ENCODE measurements at places on chromosomes 1 and 21. TPM values are rescaled to one million over a fixed set of nuclear protein-coding genes. Genes with fewer than 3 reads are reported as not detected.
A peak's percentile ranks its signal among the peaks of the same experiment; 100 is the strongest.

DNA sequence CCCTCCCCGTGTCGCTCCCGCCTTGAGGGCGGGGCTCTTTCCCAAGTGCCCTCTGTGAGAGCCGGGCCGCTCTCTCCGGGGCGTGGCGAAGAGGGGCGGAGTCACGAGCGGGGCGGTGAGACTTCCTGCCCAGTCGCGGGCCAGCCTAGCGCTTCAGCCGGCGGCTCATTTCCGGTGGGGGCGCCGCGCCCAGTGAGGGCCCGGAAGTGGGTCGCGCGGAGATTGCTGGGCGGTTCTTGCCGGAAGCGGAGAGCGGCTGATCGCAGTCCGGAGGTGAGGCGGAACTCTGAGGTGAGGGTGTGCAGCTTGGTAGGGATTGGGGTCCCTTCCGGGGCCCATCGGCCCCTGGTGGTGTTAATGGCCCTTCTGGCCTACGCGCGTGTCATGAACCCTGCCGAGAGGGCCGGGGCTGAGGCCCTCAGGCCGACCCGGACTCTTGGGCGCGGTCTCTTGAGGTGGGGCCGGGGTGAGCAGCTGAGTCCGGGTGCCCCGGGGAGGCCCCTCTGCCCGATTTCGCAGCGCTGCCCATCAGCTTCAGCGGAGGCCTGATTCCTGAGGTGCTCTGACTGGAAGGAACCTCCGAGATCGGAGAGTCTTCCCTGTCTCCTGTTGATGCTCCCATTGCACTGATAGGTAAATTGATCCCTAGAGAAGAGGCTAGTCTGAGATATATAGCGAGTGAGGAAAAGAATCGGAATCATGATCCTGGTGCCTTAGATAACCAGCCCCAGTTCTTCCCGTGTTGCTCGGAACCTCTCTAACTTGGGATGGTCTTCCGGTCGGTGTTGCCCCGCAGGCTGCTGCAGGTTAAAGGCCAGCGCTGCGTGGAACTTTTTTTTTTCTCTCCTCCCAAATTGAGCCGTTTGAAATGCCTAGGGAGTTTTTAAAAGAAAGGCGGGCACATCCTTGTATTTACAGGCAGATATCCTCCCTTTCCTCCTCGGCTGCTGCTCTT lies at the start of gene CAP1:
Gene CAP1, plus strand, starts transcription at position 219 of the 955 bp plus-strand sequence. CDS start 18,618 bp downstream, outside the sequence.
- peak; percentile 91 for DNase-seq

DNA sequence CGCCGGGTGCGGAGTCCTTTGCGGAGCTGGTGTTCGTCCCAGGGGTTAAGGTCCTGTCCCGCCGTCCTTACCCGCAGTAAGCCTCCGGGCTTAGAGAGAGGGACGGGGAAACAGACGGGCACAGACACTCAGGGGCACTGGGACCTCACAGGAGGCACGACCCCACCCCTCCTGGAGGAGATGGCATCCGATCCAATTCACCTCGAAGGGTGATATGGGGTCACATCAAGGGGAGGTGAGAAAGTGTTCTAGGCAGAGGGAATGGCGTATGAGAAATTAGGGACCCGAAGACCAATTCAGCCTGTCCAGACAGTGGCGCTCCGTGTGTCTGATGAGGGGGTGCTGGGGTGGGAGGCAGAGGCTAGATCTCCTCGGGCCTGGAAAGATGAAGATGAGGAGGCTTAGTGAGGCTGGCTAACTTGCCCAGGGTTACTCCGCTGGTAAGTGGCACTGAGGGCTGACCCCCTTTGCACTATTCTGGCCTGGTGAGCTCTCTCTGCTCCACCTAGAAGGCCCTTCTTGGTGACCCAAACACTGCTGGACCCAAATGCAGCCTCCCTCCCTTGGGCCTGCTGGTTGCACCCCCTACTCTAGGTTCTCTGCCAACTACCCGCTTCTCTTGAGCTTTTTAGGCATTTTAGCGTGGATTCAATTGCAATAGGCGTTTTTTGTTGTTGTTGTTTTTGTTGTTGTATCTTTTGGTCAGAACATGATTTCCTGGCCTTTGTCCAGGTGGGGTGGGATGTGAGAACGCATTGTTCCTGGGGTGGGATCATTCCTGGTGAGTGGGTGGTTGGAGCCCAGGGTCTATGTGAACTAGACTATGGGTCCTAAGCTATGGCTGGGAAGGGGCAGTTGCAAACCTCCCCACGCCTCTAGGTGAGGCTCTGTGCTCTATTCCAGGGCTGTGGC lies 12.3 kb downstream of the BTBD19 start:
- no peak for DNase-seq

DNA sequence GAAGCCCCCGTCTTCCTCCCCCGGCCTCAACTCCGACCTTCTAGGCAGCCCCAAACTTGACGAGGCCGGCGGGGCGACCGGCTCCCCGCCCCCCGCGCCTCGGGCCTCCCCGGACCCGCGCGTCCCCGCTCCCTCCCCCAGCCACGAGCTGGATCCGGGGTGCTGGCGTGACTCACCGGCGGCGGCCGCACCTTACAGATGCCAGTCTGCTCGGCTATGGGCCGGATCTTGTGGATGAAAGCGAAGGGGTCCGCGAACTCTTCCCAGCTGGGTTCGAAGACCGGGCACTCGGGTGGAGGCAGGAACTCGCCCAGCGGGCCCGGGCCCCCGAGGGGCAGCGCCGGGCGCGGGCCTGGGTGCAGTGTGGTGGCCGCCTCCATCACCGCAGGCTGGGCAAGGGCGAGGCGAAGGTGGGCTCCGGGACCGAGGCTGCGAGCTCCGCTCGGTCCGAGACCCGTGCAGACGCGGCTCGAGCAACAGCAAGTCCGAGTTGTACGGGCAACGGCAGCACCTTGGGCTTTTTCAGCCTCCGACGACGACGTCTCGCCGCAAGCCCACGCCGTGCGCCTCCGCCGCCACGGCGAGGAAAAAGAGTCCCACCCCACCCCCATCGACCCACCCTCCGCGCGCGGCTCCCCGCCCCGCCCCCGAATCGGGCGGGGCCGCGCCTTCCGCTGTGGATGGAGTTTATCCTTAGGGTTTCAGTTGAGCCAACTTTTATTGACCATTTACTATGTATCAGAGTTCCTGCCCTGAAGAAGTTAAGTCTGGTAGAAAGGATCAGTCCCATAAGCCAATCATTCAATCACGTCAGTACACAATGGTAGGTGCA lies at the start of gene KDM5B:
Gene KDM5B, minus strand, starts transcription at position 496 of the 832 bp plus-strand sequence. Its CDS starts 116 bp downstream, at position 380.
- DNase-seq = no peak

DNA sequence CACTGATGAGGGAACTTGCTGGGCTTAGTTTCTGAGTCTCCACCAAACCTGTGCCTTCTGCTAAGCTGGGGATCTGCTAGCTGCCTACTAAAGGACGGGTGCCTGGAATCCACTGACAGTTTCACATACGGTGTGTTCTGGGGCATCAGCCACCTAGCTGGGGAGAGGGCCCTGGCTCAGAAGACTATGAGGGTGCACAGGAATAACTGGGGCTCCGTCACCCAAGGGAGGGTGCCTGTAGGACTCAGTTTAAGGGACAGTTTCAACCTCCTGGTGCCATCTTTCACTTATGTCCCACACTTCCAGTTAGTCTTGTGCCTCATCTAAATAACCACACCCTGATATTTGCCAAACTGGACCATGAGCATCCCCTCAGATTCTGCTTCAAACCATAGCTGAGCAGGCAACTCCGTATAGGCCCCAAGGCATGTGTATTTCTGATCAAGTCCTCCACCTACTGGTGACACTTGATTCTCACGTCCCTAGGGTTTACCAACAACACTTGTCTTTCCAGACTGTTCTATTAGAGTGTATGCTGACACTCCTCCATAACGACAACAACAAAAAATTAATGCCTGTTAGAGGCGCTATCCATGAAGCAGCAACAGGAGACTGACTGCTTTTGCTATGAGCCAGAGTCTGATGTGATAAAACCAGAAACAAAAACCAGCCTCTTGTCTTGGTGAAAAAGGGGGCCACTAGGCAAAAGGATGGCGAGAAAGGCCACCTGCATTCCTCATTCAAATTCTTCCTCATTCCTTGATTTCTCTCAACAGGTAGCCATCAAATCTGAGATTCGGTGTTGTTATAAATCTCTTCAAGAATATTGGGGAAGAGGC lies 55.0 kb upstream of the PAXBP1 start:
- DNase-seq = peak; percentile 62

DNA sequence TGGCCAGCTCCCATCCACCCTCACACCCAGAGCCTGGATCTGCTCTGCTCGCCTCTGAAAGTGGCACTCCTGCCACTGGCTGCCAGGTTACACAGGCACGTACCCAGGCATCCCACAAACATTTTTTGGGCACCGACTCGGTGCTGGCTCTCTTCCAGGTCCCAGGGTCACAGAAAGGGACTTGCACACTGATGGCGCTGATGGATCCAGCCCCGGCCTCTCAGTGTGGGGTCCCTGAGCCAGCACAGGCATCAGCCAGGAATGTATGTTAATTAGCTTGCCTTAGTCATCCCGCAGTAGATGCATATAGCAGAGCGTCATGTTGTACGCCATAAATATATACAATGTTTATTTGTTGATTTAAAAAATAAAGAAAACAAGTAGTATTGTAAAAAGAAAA lies 537.2 kb downstream of the NPHP4 start:
- no peak for DNase-seq

- DNase-seq = peak; percentile 8
These were observed 173.5 kb downstream of the GALNT2 start for GRCh38 chr1:230240446-230241086.

DNA sequence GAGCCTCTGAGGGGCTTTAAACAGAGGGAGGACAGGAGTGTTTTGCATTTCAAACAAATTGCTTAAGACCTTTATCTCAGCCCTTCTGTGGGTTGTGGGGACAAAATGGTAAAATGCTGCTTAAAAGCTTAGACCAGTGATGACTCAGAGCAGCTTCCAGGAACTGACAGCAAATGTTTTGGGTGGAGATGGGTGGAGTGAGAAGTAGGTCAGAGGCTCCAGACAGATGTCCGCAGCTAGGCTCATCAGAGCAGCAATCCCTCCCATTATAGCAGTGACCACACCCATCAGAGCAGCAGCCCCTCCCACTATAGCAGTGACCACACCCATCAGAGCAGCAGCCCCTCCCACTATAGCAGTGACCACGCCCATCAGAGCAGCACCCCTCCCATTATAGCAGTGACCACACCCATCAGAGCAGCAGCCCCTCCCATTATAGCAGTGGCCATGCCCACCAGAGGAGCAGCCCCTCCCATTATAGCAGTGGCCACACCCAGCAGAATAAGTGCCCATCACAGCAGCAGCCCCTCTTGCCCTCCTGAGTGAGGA lies 532.2 kb downstream of the MATN1 start:
- no peak for DNase-seq

GRCh38 chr1:199751962-199752687 lies 275.4 kb upstream of the NR5A2 start:
- no peak for DNase-seq

- peak; percentile 37 for DNase-seq
These were observed at the start of gene SPATC1L for GRCh38 chr21:46183910-46184624. TSS of gene SPATC1L (minus strand) at chr21:46184459. CDS start at chr21:46182816, 1,643 bp downstream.

- DNase-seq = no peak
These were observed 1.2 kb downstream of the SCAF4 start for GRCh38 chr21:31730712-31731055.

GRCh38 chr1:93587354-93587753 lies 94.3 kb downstream of the BCAR3 start:
- no peak for DNase-seq

DNA sequence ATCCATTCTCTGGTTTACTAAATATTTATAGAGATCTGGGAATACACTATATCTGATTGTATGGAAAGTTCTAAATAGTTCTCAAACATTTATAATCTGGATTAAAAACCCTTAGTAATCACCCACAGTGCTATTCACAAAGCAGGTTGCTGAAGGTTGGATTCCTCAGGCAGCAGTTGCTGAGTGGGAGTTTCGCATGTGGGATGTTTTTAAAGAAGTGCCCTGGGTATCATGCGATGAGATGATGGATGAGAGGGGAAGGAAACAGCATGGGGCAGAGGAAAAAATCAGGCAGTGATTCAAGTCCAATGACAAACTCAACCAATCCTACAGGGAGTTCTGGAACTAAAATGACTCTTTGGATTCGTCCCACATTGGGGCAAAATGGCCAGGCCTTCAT lies 85.3 kb upstream of the GALNT2 start:
- no peak for DNase-seq

GRCh38 chr1:37883671-37884070 lies 24.3 kb upstream of the MTF1 start:
- no peak for DNase-seq

GRCh38 chr1:245931450-245931849 lies 575.6 kb downstream of the SMYD3 start:
- DNase-seq = no peak

GRCh38 chr1:201499795-201500669 lies 6.9 kb downstream of the CSRP1 start:
- no peak for DNase-seq

DNA sequence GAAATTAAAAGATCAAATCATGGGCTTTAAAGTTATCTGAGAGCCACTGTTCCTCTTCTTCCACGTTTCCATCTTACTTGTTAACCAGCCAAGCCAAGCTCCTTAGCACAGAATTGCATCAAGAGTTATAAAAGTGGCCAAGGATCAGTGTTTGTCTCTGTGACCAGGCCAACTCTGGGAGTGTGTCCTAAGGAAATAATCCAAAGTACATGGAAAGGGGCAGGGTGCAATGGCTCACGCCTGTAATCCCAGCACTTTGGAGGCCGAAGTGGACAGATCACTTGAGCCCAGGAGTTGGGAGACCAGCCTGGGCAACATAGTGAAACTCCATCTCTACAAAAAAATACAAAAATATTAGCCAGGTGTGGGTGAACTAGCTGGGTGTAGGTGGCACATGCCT lies 10.0 kb upstream of the MPZL1 start:
- no peak for DNase-seq

GRCh38 chr1:88035578-88035977 lies 648.5 kb upstream of the PKN2 start:
- DNase-seq = no peak

- no peak for DNase-seq
These were observed 103.0 kb downstream of the LAMC2 start for GRCh38 chr1:183289051-183289496.

DNA sequence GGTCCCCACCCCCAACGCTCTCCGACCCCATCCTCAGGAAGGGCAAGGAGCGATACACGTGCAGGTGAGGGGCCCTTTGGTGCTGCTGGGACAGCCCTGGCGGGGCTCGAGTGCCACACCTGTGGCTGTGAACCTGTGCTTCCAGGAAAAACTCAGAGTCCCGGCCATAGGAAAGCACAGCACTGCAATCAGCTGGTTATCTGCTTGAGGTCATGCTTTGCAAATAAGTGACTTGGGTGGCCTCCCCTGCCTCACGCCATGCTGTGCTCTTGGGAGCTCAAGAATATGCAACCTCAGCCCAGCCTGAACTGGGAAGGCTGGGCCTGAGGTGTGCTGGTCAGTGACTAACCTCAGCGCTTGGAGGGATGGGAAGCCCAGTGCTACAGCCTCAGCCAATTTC lies 36.5 kb upstream of the ARHGEF16 start:
- DNase-seq = no peak

GRCh38 chr1:21857142-21857839 lies 45.2 kb downstream of the LDLRAD2 start:
- no peak for DNase-seq

The SLC5A3 gene
- 20.2 TPM for total RNA-seq

The SH2D2A gene
- total RNA-seq = not detected

The ZMYND12 gene
- total RNA-seq = 0.89 TPM

The SORT1 gene
- 14.5 TPM for total RNA-seq

The ACKR1 gene
- not detected for total RNA-seq

The CSF3R gene
- total RNA-seq = not detected

The HSD3B2 gene
- total RNA-seq = not detected

The CACNA1S gene
- total RNA-seq = not detected

Data from dermis microvascular lymphatic vessel endothelial cell (primary cell).